ENCODE measurements at places on chromosomes 5 and 9.

DNA sequence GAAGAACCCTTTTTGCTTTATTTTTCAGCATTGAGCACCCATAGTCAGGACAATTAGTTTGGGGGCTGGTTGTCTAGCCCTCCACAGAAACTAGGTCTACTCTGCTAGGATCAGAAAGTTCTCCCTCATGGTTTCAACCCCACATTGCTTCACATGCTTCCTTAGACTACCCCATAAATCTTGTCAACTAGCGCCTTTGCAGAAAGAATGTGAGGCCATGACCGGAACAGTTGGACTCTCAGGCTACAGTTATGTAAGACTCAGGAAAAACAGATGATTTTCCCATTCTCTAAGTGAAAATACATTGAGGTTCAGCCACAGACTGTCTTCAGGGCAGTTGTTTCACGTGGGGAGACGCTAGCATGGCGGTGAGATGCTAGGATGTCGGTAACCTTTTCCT lies 255.6 kb downstream of the NR3C1 start:
- no peak overlapping the region for H3K4me3 ChIP-seq
- no peak overlapping the region for H3K27ac ChIP-seq
- no peaks in the 10 kb centered on the region for H3K4me1 ChIP-seq
- no peaks in the 10 kb centered on the region for H3K36me3 ChIP-seq
- H3K27me3 ChIP-seq, result no peaks in the 10 kb centered on the region
- DNase-seq, result no peak

DNA sequence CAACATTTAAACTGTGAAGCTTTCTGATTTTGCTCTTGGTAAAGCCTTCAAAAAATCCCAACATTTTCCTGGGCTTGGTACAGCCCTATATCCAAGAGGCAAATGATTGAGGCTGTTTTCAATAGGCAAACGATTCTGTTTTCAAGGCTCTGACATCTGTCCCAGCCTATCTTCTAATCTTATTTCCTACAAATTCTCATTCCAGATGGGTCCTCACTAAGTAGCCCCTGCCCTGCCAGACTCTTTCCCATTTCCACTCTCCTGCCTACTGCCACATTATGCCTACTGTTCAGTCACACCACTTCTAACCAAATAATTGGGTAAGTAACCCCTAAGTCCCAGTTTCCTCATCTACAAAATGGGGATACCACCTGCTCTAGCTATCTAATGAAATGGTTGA lies 3.5 kb downstream of the GBA2 start:
- H3K4me1 ChIP-seq, result peaks cover 30% of the 10 kb centered on the region
- no peak for DNase-seq
- no peaks in the 10 kb centered on the region for H3K27me3 ChIP-seq
- no peak overlapping the region for H3K27ac ChIP-seq
- peak overlapping the region; percentile 100 for H3K4me3 ChIP-seq

GRCh38 chr5:86679949-86680348 lies 62.2 kb downstream of the COX7C start:
- no peak overlapping the region for H3K4me3 ChIP-seq
- H3K27me3 ChIP-seq, result no peaks in the 10 kb centered on the region
- DNase-seq, result no peak
- no peaks in the 10 kb centered on the region for H3K4me1 ChIP-seq

GRCh38 chr5:120405286-120405864 lies 58.7 kb upstream of the PRR16 start:
- H3K27ac ChIP-seq, result no peak overlapping the region
- no peaks in the 10 kb centered on the region for H3K27me3 ChIP-seq
- no peak overlapping the region for H3K4me3 ChIP-seq
- no peaks in the 10 kb centered on the region for H3K4me1 ChIP-seq

DNA sequence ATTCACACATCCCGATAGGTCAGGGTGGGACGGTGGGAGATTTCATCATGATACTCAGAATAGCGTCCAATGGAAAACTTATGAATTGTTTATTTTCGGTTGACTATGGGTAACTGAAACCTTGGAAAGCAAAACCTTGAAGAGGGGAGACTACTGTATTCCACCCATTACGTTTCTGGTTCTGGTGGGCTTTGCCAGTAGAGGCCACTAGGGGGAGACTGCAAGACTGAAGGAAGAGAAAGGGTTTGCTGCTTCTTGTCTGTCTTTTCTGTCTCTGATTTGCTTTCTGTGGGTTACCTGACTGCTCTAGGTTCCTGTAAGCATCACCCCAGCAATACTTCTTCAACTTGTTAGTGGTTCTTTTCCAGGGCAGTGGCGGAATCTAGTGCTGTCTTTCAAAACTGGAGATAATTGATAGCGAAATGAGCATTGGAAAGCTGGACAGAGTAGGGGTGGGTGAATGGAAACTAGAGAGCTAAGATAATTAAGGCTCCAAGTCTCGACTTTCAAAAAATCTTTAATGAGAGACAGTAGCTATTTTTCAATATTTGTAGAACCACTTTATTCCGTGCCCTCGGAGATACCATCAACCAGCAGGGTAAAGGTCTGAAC lies 27.0 kb downstream of the GRIN3A start:
- DNase-seq, result peak; percentile 82
- H3K36me3 ChIP-seq, result no peaks in the 10 kb centered on the region
- no peak overlapping the region for H3K4me3 ChIP-seq

GRCh38 chr9:134494273-134494815 lies 147.3 kb upstream of the COL5A1 start:
- no peaks in the 10 kb centered on the region for H3K36me3 ChIP-seq
- no peaks in the 10 kb centered on the region for H3K4me1 ChIP-seq
- H3K27ac ChIP-seq, result no peak overlapping the region
- no peak for DNase-seq

DNA sequence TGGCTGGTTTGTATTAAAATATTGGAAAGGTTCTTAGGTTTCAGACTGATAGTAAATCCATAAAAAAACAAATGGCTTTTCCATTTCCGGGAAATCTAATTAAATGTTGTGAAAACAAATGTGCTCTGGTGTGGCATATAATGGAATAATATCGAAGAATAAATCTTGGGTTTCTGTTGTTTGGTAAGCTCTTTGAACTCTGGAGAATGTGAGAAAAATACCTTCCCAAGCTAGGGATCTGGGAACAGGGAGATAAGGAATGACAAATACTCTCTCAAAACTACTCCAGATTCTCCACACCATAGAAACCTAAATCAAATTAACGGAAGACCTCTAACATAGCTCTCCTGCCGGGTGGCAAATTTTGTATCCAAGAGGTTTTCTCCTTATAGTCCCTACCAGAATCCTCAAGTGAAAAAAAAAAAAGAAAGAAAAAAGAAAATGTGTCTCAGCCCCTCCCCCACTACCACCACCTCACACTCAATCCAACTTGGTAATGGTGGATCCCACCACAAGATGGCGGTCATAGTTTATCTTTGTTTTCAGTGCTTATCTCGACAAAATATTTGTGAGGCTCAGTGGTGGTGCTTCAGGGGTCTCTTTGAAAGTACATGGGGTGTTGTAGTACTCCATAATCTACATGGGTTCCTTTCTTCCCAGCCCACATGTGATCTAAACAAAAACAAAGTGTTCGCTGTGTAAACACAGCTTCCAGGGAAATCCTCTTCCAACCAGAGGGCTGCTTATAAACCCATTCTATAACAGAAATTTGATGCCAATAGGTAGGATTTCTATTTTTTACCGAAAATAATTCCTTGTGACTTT lies 54.5 kb upstream of the FST start:
- no peak overlapping the region for H3K27ac ChIP-seq
- H3K36me3 ChIP-seq, result no peaks in the 10 kb centered on the region
- peak; percentile 88 for DNase-seq
- H3K4me1 ChIP-seq, result 0 out of 2 replicates have a peak, but pooled peaks cover 2% of the 10 kb centered on the region

- H3K27me3 ChIP-seq, result peaks cover 58% of the 10 kb centered on the region
- peak overlapping the region; percentile 73 for H3K4me3 ChIP-seq
- H3K27ac ChIP-seq, result no peak overlapping the region
- no peak for DNase-seq
These were observed 3.4 kb downstream of the ST8SIA4 start for GRCh38 chr5:100899675-100900074.

- H3K27me3 ChIP-seq, result no peaks in the 10 kb centered on the region
- no peak for DNase-seq
- H3K4me3 ChIP-seq, result no peak overlapping the region
- H3K4me1 ChIP-seq, result 0 out of 2 replicates have a peak, but pooled peaks cover 9% of the 10 kb centered on the region
These were observed 36.3 kb downstream of the PFDN1 start for GRCh38 chr5:140266471-140267200.

DNA sequence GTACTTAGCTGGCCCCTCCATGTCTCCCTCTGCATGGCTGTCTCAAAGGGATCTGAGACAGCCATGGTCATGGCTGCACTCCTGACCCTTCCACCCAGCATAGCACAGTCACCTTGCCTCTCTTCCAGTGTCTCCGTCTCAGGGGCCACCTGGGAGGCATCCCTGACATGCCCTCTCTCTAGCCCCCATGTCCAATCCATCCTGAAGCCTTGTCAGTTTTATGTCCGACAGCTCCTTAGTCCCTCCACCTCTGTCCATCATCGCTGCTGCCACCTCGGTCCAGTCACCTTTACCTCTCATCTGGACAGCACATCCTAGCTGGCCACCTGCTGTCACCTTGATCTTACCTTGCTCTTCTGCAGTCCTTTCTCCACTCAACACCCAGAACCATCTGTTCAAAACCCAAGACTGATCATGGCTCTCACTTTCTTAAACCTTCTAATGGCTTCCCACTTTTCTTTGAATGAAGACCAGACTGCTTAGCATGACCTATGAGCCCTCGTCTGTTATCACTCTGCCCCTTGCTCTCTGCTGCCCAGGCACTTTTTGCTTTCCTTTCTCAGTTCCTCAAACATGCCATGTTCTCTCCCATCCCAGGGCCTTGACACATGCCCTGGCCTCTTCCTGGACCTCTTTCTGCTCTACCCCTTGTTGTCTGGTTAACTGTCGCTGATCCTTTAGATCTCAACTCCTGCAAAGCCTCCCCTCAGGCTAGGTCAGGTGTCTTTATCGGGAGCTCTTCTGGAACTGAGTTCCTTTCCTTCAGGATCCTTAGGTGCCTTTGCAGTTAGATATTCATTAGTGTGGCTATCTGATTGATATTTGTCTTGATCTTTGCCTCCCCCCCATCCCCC lies 181.8 kb upstream of the PITX1 start:
- no peaks in the 10 kb centered on the region for H3K27me3 ChIP-seq
- H3K4me3 ChIP-seq, result no peak overlapping the region
- H3K27ac ChIP-seq, result no peak overlapping the region
- no peak for DNase-seq
- no peaks in the 10 kb centered on the region for H3K36me3 ChIP-seq

DNA sequence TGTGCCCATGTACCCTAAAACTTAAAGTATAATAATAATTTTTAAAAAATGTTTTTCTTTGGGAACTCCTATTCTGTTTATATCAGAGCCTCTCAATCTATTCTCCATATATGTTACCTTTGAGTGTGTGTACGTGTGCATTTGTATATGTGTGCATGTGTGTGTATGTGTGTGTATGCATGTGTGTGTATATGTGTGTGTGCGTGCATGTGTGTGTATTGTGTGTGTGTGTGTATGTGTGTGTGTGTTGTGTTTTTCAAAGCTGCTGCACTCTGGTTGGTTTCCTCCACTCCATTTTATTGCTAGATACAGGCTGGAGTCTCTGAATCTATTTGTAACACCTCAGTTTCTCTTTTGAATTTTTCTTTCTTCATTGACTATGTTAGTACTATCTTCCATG lies 20.0 kb downstream of the SURF6 start:
- no peak overlapping the region for H3K27ac ChIP-seq
- no peak overlapping the region for H3K4me3 ChIP-seq
- H3K36me3 ChIP-seq, result no peaks in the 10 kb centered on the region
- DNase-seq, result no peak

- peaks cover 51% of the 10 kb centered on the region for H3K27me3 ChIP-seq
- H3K27ac ChIP-seq, result no peak overlapping the region
- H3K4me3 ChIP-seq, result peak overlapping the region; percentile 93
- H3K36me3 ChIP-seq, result no peaks in the 10 kb centered on the region
- DNase-seq, result no peak
- peaks cover 39% of the 10 kb centered on the region for H3K4me1 ChIP-seq
These were observed 223 bp downstream of the NR3C1 start for GRCh38 chr5:143403334-143403592.

GRCh38 chr5:83494087-83494620 lies 22.6 kb downstream of the VCAN start:
- H3K36me3 ChIP-seq, result peaks cover 26% of the 10 kb centered on the region
- H3K4me1 ChIP-seq, result peaks cover 34% of the 10 kb centered on the region
- no peak overlapping the region for H3K4me3 ChIP-seq

DNA sequence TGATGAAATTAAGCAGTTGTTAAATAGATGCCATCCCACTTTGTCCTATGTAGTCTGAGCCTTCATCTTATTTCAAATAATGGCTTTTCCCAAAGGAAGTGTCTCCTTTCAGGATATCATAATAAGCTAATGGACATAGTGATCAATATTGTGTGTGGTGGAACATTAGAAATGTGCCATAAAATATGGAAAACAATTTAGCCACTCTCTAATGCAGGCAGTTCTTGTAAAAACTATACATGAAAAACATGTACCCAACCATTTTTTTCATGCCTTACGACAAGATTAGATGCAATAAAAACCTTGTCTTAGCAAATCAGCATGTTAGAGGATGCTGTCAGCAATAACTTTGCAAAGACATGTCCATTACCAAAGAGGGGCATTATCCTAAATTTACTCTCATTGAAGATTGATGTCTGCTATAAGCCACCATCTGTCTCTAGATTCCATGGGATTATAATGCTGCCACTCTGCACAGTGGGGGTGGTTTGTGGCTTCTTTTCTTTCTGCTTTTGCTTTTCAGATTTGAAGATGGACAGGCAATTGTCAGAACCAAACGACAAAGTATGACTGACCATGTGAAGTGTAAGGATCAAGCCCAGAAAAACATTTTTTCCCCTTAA lies 724.0 kb upstream of the ZNF608 start:
- DNase-seq, result no peak
- H3K4me3 ChIP-seq, result no peak overlapping the region
- no peaks in the 10 kb centered on the region for H3K27me3 ChIP-seq
- no peak overlapping the region for H3K27ac ChIP-seq

GRCh38 chr5:79295029-79295428 lies 59.1 kb downstream of the JMY start:
- H3K27me3 ChIP-seq, result no peaks in the 10 kb centered on the region
- H3K36me3 ChIP-seq, result peaks cover 5% of the 10 kb centered on the region
- DNase-seq, result no peak
- H3K4me1 ChIP-seq, result no peaks in the 10 kb centered on the region

- H3K4me3 ChIP-seq, result no peak overlapping the region
- H3K27me3 ChIP-seq, result no peaks in the 10 kb centered on the region
- H3K27ac ChIP-seq, result 0 out of 2 replicates have a peak overlapping the region, but pooled peaks have one; percentile 0
These were observed 13.8 kb downstream of the INVS start for GRCh38 chr9:100112677-100113336.

DNA sequence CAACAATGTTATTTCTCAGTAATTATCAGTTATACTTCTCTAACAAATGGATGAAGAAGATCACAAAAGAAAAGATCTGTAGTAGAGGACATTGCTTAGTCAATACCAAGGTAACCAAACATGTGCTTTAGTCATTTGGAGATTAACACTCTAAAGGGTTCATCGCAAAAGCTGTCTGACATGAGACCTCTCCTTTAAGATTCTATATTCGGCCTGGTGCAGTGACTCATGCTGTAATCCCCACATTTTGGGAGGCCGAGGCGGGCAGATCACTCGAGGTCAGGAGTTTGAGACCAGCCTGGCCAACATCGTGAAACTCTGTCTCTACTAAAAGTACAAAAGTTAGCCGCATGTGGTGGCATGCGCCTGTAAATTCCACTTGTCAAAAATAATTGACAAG lies 18.3 kb upstream of the CKMT2 start:
- H3K4me1 ChIP-seq, result no peaks in the 10 kb centered on the region
- H3K27ac ChIP-seq, result no peak overlapping the region

GRCh38 chr5:170474489-170475274 lies 29.1 kb upstream of the KCNIP1 start:
- no peaks in the 10 kb centered on the region for H3K27me3 ChIP-seq
- DNase-seq, result no peak
- peaks cover 17% of the 10 kb centered on the region for H3K4me1 ChIP-seq
- no peaks in the 10 kb centered on the region for H3K36me3 ChIP-seq
- H3K27ac ChIP-seq, result no peak overlapping the region
- H3K4me3 ChIP-seq, result no peak overlapping the region

All from GM23338 (cell line).